HL-60 (cell line): ENCODE measurements at places on chromosomes 7 and 10.

DNA sequence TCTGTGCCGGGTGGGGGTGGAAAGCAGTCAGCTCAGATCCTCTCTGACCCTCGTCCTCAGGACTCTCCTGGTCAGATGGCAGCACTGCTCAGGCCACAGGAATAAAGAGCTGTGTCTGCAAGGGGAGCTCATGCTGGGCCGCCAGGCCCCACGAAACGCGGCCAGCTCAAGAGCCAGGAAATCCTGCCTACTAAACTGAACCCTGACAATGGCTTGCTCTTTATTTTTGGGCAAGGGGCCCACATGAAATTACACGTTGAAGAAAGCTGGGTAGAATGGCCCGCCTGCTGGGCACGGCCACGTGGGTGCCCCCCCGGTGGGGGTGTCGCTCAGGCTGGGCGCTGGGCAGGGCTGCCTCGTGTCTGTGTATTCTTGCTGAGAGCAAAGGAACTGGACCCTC, 103.0 kb downstream of the ITIH5 start:
- no peak for DNase-seq

DNA sequence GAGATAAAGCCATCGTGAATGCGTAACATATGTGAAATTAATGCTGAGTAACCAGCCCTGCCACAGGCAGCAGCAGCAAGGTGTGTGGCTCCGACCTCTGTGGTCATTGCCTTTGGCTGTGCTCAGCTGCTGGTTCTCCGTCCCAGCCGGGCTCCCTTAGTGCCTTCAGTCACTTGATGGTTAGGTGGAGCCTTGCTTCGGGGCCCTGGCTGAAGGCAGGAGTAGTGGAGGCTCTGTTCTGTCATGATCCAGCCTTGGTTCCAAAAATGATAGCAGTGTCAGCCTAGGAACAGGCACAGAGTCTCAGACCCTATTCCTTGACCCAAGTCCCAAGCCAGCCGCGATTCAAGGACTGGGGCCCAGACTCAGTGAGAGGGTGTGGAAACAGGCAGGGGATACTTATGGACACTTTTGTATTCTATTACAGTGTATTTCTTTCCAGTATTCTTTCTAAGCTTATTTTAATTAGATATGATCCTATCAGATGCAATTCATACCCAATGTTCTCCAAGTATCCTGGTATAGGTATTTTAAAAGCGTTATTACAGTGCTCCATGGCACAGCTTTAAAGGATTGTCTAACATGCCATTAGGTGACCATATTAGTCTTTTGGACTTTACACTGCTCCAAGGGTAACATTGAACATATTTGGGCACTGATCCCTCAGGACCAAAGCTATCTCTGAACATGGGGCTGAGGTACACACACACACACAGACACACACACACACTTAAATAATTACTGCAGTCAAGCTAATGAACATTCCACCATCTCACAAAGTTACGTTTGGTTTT, 9.0 kb downstream of the SCART1 start:
- no peak for DNase-seq

DNA sequence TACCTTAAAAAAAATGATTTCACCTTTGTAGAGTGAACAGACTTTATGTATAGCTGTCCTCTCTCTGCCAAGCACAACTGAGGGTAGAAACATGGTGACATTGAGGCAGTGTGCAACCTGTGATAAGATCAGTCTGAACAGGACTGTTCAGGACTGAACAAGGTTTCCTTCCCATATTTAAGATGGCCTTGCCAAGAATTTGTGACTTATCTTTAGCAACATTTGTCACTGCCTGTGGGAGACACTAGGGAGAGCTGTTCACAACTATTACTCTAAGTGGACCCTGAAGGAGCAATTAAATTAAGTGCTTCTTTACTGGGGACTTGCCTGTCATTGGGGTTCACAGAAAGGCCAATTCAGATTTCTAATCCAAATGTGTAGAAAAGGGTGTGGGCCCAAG, 6.7 kb downstream of the OR13A1 start:
- peak; percentile 42 for DNase-seq

DNA sequence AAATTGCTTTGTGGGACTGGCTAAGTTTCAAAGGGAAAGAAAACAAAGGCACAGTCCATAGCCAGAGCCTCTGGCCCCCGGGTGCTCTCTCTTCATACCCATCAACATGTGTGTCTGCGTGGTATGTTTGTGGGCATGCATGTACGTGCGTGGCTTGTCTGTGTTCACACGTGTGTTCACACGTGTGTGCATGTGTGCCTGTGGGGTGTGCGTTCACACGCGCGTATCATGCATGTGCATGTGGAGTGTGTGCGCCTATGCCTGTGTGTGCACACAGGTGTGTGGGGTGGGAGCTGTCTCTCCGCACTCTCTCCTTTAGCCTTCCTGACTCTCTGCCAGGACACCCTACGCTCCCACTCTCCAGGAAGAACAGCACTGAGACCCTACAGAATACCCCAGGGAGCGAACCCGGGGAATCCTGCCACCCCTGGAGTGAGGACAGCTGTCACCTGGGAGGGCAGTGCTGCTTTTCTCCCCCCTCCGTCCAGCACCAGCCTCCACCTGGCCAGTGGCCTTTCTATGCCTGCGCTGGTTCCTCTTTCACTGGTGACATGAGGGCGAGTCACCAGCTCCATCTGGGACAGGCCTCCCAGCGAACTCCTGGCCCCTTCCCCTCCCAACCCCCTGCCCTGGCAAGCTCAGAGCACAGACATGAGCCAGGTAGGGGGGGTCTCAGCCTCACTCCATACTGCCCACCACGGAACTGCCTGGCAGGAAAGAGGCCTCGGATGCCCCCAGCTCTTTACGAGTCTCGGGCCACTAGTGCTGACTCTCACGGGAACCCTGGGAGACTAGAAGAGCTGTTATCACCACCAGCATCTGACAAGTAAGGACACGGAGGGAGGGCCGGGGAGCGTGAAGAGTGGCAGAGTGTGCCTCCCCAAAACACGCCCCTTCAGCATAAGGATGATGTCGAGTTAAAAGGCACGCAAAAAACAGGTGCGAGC, 16.5 kb downstream of the WDR86 start:
- no peak for DNase-seq

DNA sequence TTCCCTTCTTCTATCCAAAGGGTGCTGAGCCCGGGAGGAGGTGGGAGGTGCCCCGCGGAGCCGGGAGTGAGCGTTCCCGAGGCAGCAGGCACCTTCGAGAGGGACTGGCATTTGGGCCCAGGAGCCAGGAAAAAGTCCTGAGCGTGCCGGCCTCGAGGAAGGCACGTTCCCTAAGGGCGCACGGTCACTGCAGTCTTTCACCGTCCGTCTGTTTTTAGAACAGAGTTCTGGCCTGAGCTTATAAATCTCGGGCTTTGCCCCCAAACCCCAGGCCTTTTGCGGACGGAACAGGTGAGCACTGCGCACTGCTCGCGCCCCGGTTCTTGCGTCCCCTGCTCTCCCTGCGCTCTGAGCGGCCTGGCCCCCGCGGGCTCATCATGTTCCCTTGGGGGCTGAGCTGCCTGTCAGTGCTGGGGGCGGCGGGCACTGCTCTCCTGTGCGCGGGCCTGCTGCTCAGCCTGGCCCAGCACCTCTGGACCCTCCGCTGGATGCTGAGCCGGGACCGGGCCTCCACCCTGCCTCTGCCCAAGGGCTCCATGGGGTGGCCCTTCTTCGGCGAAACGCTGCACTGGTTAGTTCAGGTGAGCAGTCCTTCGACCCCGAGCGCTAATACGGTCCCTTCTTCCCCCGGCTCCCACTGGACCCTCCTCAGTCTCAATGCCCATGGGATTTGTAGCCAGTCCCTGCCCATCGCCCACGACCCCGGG, 442 bp downstream of the CYP26C1 start:
- no peak for DNase-seq

DNA sequence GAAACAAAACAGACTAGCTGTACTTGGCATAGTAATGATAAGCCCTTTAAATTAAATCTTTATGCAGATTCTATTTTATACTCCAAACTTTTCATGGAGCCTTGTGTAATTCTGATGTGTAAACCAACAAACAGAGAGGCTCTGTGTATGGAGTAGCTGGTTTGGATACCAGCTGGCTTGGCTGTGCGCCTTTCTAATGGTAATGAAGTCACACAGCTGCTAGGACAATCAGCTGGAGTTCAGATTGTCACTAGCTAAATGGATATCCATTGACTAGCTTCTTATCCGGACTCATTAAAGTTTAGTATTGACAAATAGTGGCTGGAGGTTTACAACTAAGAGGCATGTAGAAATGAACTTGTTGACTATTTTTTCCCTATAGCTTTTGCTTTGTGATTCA, 398.4 kb downstream of the DGKB start:
- no peak for DNase-seq

GRCh38 chr10:30047924-30048531, 11.4 kb downstream of the JCAD start:
- no peak for DNase-seq

- no peak for DNase-seq
Measured at GRCh38 chr10:10361301-10361885, 656.3 kb upstream of the CELF2 start.

- DNase-seq, result no peak
Measured at GRCh38 chr10:71216751-71217265, 4.4 kb downstream of the UNC5B start.

DNA sequence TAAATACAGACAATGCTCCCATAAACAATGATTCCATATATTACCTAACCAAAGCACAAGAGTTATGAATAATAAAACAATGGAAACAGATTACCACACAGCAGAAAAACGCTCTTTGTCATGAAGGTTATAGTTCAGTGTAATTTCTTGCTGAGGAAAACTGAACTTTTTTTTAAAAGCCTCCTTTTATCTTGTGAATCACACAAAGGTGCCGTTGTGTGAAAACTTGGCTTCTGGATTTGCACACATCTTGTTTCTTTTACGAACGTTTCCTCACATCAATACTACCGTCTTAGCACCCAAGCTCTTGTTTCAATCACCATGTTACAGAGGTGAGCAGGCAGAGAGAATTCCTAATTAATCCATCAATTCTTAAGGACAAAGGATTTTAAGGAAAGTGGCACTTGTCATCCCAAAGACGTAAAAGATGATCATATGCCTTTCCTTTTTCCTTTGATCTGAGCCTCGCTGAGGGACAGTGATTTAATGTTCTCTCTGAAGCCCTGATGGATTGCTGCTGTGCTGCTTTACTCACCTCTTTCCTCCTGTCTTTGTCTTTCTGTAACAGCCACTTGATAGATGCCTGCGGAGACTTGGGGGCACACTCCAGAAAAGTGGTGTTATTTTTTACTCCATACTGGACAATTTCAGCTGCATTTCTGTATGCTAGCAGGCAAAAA, 110.1 kb downstream of the CD36 start:
- no peak for DNase-seq

DNA sequence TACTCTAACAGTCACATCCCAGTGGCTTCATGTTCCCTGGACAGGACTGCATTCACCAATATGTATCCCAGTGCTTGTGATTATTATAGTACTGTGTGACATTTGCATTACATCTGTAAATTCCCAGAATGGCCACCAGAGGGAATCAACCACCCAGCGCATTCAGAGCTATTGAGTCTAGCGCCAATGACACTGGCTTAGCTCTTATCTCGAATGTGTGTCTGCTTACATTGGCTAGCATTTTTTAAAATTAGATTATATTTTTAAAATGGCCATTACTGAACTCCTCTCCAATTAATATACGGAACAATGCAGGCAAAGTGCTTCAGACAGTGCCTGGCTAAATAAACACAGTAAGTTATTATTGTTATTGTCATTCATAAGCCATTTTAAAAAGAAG, 36.3 kb downstream of the TRIL start:
- peak; percentile 39 for DNase-seq

- no peak for DNase-seq
Measured at GRCh38 chr10:78225594-78225993, 191.9 kb downstream of the RPS24 start.
